Smooth muscle cell of the coronary artery (primary cell): ENCODE measurements at places on chromosomes 7 and 10. TPM values are rescaled to one million over a fixed set of nuclear protein-coding genes. Genes with fewer than 3 reads are reported as not detected.

The WDFY4 gene
- not detected in 2 replicates for total RNA-seq

The MSMB gene
- not detected in 2 replicates for total RNA-seq

The SPDYE8 gene
- total RNA-seq, result not detected in 2 replicates

The TRPV5 gene
- total RNA-seq, result not detected in 2 replicates

The ABCC2 gene
- total RNA-seq, result 0.15 and 1.1 TPM in 2 replicates

The UFSP1 gene
- 1.2 and 5.7 TPM in 2 replicates for total RNA-seq

The MUC3A gene
- total RNA-seq, result not detected in 2 replicates

The EPHA1 gene
- total RNA-seq, result not detected in 2 replicates

The FAM221A gene
- 0.30 and 3.0 TPM in 2 replicates for total RNA-seq

The PKD2L1 gene
- not detected in 2 replicates for total RNA-seq

The SPDYE2 gene
- total RNA-seq, result 0.12 TPM in 1 of 2 replicates, not detected in the other

The ITPRID1 gene
- not detected in 2 replicates for total RNA-seq
